ENCODE measurements at places on chromosomes 5 and 9.

GRCh38 chr9:88889386-88889785, 101.9 kb upstream of the S1PR3 start:
- DNase-seq: no peak

DNA sequence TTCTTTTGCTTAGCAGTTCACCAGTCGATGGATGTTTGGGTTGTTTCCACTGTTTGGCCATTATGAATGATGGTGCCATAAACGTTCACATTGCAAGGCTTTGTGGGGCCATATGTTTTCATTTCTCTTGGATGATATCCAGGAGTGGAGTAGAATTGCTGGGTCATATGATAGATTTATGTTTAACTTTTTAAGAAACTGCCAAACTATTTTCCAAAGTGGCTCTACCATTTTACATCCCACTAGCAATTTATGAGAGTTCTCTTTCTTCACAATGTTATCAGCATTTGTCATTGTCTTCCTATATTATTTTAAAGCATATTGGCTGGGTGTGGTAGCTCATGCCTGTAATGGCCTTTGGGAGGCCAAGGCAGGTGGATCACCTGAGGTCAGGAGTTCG, 5.2 kb downstream of the GPR107 start:
- no peak for DNase-seq

DNA sequence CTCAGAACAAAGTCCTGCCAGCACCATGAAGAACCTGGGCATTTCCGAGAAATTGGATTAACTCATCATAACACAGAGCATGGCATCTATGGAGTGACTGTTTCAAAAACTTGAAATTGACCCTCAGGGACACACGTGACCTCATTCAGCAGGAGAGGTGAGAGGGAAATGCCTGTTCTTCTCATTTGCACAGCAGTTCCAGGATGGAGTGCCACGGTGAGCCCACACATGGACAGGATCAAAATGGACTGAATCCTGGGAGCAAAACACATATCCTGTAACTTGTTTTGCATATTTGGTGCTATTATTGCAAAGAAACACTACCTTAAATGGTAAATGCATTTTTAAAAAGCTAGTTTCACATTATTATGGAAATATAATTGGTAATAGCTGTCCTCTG, 256.1 kb upstream of the IRX2 start:
- no peak for DNase-seq

- DNase-seq: no peak
Measured at GRCh38 chr9:2725126-2725525, 7.8 kb downstream of the KCNV2 start.

DNA sequence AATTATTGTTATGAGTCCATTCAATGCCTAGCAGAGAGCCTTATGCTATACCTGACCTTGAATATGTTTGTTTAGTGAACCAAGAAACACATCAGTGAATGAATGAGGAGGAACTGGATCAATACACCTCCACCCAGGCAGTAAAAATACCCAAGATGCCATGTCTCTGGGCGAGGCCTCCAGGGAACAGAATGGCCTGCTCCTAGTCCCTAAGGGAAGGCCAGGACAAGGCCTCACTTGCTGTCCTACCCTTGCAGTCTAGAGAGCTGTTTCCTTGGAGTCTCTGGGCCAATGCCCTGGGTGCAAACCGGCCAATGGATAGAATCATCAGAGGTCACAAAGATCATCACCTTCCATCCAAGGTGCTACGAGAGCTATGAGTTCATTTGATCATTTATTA, 26.1 kb downstream of the TNIP1 start:
- no peak for DNase-seq

GRCh38 chr9:123796618-123797484, 133.1 kb downstream of the DENND1A start:
- DNase-seq: no peak

DNA sequence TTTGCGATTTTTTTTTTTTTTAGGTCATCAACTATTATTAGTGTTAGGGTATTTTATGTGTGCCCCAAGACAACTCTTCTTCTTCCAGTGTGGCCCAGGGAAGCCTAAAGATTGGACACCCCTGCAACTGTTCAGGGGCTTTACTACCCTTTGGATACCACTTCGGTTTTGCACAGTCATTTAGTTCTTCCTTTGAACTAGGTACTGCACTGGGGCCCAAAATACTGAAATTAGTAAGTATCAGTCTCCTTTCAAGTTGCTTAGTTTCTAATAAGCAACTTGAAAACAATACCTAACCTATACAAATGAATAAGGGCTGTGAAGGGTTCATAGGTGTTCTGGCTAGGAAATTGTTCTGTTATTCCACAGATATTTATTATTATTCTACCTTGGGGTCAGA, 45.3 kb downstream of the CWC27 start:
- peak; percentile 72 for DNase-seq

DNA sequence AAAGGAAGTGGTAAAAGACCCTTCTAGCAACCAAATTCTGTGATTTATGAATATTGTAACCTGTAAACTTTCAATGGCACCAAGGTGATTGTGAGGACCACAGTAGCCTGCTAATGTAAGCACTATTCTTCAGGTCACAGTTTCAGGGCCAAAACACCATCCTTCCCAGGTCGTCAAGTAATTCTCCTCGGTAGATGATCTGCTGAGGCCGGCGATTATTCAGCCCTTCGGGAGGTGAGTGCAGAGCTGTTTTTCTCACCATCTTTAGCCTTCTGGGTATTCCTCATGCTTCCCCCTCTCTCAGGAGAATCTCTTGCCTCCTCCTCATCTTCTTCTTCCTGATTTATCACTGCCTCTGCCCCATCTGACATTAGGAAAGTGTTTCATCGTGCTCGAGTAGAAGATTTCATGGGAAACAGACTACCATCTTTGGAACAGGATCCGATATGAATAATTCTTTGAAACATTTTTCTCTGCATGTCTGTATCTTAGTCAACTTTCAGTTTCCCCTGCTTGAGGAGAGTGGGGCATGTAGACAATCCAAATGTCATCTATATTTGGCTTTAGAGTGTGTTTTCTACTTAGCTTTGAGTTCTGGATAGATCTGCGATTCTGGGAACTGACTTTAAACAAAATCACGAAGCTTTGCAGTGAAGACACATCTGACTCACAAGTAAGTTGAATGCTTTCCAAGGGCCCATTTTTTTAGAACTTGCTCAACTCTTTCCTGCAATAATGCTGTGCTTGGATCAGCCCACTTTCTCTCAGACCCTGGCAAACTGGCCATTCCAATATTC, 173.9 kb downstream of the AOPEP start:
- peak; percentile 54 for DNase-seq

DNA sequence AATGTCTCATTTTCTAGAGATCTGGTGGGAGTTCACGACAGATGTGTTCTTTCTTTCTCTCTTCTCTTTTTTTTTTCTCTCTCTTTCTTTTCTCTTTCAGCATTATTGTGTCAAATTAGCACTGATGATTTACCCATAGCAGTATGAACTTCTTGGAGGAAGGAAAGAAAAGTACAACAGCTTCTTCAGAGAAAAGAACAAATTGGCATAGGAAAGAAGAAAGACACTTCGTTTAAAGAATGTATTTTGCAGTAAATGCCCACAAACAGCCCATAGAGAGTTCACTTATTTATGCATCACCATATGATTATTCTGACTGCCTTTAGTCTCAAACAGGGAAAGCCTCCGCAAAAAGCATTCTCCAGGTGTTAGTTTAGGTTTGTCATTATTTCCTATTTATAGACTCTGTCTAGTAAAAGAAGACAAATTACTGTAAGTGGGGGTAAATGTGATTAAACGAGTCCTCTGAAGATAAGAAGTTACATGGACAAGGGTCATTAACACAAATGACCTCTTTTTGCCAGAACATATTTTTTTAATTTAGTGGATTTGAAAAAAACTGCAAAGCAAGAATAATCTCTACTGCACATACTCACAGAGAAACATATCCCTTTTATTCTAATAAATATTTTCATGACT, 68.0 kb downstream of the POU5F2 start:
- DNase-seq: no peak

DNA sequence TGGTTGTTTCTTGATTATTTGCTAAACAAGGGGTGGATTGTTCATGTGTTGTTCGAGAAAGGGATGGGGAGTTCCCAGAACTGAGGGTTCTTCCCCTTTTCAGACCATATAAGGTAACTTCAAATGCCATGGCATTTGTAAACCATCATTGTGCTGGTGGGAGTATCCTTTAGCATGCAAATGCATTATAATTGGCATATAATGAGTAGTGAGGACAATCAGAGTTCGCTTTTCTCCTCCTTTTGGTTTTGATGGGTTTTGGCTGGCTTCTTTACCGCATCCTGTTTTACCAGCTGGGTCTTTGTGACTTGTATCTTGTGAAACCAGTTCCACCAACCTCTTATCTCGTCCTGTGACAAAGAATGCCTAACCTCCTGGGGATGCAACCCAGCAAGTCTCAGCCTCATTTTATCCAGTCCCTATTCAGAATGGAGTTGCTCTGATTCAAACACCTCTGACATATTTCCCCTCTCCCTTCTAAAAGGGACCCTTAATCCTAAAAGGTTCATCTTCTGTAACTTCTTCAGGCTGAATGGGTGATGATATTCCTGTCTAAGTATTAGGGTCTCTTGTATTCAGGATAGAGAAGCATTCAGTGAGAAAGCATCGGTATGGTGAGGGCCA, 8.7 kb upstream of the FBN2 start:
- DNase-seq: no peak

Measured in activated CD4-positive, alpha-beta T cell treated with anti-CD3 and anti-CD28 coated beads, Interleukin-2, Interleukin-4, amounts not matched to agents 100 ng/mL and 50 ng/mL, durations not matched to agents 16 hours and 8 hours (primary cell).